Activated B cell treated with CpG ODN at 0.5 μM for 24 hours (primary cell): ENCODE measurements at places on chromosomes 7 and 10.

GRCh38 chr10:59027975-59028655 lies 148.3 kb upstream of the PHYHIPL start:
- DNase-seq, result no peak

DNA sequence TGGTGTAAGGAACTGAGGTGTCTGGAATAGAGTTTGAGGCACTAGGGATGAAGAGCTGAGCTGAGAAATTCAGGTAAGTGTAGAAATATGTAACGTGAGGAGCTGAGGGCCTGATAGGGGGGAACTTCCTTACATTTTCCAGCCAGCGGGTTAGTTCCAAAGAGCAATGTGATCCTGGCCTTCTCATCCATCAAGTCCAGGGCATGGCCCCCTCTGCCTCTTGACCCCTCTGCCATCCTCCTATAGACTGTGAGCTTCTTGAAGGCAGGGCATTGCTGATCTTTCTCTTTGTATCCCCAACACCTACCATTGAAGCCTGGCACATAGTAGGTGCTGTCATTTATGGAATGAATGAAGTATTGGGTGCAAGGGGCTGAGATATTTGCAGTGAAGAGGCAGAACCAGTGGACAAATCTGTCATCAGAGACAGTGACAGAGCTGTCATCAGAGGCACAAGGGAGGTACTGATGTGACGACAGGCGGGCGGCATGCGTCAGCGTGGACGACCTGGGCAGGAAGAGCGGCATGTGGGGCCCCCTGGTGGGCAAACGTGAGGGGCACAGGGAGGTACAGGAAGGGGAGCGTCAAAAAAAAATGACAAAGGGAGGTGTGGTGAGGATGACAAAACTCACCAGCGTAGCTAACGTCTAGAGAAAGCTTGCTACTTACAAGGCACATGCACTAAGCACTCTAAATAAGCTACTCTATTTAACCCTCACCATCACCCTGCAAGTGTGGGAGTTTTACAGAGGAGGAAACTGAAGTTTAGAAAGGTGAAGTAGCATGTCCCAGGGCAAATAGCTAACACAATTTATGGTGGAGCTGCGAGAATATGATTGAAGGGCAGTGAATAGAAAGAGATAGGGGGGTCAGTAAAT lies 5.2 kb upstream of the CAMK2G start:
- peak; percentile 86 for DNase-seq

- DNase-seq, result no peak
These were observed 15.5 kb upstream of the KIF20B start for GRCh38 chr10:89685936-89686335.

DNA sequence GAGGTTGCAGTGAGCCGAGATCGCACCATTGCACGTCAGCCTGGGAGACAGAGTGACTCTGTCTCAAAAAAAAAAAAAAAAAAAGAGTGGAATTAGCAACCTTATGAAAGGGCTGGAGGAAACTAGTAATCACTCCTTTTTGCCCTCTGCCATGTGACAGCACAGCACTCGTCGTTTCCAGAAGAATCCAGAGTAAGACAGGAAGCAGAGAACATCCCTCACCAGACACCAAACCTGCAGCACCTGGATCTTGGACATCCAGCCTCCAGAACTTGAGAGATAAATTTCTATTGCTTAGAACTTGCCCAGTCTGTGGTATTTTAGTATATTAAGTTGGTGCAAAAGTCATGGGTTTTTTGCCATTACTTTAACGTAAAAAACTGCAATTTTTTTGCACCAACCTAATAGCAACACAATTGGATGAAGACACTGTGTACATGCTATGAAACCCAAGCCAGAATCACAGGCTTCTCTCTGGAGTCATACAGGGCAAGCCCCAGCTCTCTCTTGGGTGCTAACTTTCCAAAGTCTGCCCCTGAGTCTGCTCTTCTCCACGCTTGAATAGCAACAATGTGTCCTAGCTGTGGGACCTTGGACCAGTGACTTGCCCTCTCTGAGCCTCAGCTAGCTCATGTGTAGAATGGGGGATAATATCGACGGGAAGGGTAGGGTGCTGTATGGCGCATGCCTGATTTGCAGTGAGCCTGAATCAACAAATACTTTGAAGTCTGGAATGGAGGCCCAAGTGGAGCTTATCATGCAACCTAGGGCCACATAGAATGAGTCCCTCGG lies 55.1 kb downstream of the CHST3 start:
- no peak for DNase-seq

DNA sequence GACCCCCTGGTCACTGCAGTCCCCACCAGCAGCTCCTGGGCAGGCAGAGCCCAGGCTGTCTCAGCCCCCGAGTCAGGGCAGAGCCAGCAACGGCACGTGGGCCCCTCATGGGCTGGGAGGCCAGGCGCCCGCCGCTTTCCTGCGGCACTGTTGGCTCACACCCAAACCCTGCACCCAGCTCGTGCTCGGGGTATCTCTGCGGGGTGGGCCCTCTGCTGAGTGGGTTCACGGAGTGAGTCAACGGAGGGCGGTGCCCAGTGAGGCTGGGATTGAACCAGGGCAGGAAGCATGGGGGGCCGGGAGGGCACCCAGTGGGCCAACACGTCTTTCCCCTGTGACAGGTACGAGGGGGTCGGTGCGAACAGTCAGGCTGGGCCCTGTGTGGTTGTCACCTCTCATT lies 28.9 kb downstream of the ADAP1 start:
- peak; percentile 20 for DNase-seq

DNA sequence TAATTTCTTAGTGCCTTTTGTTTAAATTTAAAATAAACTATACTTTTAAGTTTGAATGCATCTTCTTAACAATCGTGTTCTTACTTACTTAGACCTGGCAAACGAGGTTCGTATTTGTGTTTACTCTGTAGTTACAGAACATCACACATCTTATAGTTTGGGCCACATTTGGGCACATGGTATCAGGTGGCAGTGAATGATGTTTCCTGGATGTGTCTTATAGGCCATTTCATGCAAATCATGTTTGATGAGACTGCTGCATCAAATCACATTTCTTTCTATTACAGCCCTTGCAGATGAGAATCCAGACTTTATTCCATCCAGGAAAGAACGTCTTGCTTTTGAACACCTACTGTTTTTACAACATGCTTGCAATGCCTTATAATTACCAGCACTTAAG lies 78.5 kb downstream of the RBM33 start:
- DNase-seq, result no peak

DNA sequence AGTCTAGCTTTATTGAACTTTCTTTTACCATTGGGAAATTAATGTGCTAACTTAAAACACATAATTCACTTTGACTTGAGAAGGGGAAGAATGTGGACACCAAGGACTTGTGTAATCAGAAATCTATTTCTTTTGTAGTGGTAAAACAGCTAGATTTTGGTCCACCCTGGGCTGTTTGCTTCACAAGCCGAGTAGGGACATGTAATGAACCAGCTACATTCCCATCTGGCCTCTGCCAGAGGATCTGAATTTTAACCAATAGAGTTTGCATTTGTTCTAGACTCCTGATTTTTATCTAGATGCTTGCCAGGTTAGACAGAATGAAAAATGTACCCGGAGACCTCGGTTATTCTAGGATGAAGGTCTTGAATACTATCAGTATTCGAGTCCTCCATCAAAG lies 1.9 kb downstream of the CACNB2 start:
- no peak for DNase-seq

DNA sequence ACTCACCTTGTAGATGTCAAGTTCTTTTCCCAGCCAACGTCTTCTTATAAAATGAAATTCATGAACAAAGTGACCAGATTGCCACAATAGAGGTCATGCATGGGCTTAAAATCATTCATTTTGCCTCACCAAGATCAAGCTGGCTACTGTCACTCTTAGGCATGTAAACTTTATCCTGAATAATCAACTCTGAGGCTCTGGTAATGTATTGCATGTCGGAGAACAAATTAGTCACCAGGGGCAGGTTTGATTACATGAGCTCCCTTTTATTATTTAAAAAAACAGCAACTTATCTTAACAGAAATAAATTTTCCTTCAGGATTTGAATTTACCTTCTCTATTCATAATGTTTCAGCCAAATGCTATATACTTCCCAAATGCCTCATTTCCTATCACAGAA lies 112.9 kb upstream of the SP4 start:
- DNase-seq, result no peak

DNA sequence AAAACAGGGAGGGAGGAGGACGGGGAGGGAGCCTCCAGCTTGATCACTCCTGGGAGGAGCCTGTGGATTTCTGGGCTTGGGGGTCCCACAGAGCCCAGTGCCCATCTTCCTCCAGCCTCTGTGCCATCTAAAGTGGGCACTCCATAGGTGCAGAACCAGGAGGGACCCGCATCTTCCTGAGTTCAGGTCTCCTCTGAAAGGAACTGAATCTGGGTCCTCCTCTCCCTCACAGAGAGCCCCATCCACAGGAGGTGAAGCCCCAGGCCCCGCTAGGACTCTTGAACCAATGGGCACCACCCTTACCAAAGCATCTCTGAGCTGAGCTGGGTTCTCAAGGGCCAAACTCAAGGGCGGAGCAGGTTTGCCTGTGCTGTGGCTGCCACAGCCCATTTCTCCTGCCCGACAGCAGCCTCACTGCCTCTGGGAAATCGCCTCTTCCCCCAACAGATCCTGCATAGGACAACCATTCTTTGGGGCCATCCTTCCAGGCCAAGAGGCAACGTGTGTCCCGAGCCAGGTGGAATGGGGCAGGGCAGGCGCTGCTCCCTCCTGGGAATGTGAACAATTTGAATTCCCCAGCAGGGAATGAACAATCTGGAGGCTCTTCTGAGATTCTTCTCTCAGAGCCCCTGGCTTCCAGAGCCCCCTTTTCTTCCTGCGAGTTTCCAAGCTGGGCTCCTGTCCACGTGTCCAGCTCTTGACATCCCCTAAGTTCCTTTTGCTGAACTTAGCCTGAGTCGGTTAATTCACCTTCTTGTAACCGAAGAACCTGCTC lies 411.0 kb upstream of the FOXK1 start:
- DNase-seq, result no peak

DNA sequence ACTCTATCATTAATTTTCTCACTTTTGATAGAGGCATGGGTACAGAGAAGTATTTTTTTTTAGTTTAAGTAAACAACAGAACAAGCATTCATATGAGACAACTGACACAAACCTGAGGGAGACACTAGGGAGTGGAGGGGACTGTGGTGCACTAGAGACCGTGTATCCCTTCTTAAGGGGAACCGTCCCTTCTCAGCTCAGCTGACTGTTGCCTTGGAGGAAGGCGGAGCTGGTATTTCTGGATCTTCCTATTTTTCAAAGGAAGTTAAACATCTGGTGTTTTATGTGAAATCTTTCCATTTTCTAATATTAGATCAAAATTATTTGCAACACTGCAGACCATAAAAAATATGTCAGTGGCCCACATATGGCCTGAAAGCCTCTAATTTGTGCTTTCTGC lies 113.6 kb upstream of the MACROH2A2 start:
- DNase-seq, result no peak

GRCh38 chr10:77249901-77250459 lies 387.6 kb downstream of the KCNMA1 start:
- no peak for DNase-seq

DNA sequence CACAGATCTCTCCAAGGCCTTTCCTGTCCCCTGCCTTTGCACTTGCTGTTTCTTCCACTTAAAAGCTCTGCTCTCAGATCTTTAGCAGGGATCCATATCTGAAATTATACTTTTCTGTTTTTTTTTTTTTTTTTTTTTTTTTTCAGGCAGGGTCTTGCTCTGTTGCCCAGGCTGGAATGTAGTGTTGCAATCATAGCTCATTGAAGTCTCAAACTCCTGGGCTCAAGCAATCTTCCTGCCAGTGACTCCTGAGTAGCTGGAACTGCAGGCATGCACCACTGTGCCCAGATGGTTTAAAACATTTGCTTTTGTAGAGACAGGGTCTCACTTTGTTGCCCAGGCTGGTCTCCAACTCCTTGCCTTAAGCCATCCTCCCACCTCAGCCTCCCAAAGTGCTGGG lies 5.0 kb upstream of the TSPAN15 start:
- no peak for DNase-seq

- no peak for DNase-seq
These were observed 18.2 kb downstream of the TAS2R41 start for GRCh38 chr7:143495851-143496250.

- no peak for DNase-seq
These were observed 694 bp downstream of the RBM20 start for GRCh38 chr10:110644598-110645462.

- no peak for DNase-seq
These were observed 590.6 kb upstream of the IGFBP3 start for GRCh38 chr7:46511442-46512215.

DNA sequence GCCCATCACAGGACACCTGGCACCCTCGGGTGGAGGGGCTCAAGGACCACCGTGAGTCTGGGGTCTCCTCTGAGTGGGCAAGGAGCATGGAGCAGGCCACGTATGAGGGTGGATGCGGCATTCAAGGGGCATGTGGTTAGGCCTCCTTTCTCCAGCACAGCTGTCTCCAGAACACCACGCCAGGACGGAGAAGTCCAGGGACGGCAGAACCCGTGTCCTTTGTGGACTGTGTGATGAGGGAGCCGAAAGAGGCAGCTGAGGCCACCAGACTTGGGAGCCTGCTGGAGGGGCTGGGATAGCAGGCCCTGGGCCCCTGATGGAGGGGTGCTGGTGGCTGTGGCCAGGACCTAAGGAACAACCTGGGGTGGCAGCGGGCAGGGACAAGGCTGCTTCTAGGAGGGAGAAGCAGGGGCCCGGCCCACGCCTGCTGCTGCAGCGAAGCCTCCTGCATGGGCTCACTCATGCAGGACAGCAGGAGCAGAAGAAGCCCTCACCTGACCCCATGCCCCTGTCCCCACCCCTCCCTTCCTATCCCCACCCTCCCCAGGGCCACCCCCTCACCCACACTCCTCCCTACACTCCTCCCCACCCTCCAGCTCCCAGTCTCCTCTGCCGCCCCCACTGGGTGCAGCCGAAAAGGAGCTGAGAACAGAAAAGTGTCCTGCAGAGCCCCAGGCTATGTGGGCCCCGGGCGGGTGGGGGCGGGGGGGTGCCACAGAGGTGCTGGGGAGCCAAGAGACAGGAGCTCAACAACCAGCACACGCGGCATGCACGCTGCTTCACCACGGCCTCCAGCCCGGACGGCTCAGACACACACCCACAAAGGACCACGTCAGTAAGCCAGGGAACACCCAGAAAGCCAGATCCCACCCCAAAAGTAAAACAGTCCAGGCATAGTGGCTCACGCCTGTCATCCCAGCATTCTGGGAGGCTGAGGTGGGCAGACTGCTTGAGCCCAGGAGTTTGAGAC lies 29.7 kb downstream of the ZFAND2A start:
- no peak for DNase-seq

DNA sequence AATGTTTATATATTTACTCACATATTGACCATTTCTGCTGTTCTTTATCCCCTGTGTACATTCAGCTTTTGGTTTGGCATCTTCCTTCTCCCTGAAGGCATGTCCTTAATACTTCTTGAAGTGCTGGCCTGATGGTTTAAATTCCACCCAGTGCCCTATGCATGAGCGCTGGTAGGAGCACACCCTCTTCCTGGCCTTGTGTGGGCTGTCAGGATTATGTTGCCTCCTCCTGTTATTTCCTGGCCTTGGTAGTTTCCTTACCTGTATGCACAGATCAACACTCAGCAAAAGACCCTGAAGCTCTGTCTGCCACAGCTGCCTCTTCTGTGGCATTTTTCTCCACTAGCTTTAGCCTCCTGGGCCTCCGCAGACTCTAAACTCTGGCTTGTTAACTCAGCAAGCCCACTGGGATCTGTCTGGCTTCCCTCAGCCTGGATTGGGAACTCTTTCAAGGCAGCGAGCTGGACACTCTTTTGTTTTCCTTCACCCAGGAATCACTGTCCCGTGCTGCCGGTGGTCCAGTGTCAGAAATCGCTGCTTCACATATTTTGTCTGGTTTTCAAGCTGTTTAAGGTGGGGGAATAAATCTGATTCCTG lies 595.2 kb downstream of the SDK1 start:
- DNase-seq, result no peak
